Aorta (tissue), 5 donors: ENCODE measurements at places on chromosomes 2 and 18. TPM values are rescaled to one million over a fixed set of nuclear protein-coding genes. Genes with fewer than 3 reads are reported as not detected.

Gene HAT1
- 32.6 TPM for total RNA-seq

Gene GPR17
- not detected for total RNA-seq

Gene ALPG
- not detected for total RNA-seq

Gene GALR1
- total RNA-seq: not detected

Gene FMNL2
- 53.2 TPM for total RNA-seq

Gene SERPINB13
- not detected for total RNA-seq
